ENCODE measurements at places on chromosomes 2 and 18. TPM values are rescaled to one million over a fixed set of nuclear protein-coding genes. Genes with fewer than 3 reads are reported as not detected.

CCL20 gene
- not detected for polyA plus RNA-seq

DNA sequence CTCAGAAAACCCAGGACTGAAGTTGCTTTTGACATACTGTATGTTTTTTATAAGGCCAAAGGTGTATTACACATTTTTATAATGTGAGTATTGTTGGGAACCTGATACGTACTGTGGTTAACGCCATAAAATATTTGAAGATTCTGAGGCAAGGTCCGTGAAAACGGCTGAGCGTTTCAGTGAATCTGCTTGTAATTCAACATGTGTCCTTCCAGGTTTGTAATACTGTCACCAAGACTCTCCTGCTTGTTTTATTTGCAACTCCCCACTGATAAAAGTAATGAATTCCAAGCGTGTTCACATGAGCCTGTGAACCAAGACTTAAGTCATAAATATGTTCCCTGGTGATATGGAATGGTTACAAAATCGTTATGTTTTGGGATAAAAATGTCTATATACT lies 23.9 kb upstream of the FRZB start:
- no peak for DNase-seq

DNA sequence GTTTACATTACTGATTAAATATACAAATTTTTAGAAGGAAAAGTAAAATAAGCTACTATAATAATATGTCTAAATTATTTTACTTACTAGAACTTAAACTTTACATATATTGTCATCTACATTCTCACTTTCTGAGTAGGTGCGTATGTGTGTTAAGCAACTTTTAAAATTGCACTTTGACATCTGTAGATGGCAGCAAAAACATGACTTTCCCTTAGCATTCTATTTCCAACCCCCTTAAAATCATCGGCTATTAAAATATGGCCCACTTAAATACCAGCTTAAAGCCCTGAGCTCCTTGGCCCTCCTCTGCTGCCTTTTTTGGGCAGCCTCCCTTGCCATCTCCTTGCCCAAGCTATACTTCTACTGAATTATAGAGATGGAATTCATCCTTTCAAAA lies 78.0 kb downstream of the UPP2 start:
- peak; percentile 26 for DNase-seq

- peak; percentile 42 for DNase-seq
Observed at GRCh38 chr2:168649562-168649961, 152.9 kb upstream of the NOSTRIN start.
